ENCODE measurements at places on chromosomes 4 and X.
A peak's percentile ranks its signal among the peaks of the same experiment; 100 is the strongest.

DNA sequence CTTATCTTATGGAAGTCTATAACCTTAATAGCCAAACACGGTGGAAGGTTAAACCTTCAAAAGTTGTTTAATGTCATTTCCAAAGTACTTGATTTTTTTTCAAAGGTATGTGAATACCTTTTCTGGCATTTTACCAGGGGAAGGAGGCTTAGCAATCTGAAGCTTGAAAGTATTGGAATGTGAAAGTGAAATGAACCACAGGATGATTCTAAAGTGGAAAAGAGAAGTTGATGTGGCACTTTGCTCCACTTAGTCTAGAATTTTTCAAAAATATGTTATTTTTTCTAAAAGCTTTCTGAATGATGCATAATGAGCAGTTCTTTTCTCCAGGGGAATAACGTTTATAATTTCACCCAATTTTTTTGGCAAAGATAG is 19.2 kb downstream of the PI4K2B start:
- no peak for DNase-seq

DNA sequence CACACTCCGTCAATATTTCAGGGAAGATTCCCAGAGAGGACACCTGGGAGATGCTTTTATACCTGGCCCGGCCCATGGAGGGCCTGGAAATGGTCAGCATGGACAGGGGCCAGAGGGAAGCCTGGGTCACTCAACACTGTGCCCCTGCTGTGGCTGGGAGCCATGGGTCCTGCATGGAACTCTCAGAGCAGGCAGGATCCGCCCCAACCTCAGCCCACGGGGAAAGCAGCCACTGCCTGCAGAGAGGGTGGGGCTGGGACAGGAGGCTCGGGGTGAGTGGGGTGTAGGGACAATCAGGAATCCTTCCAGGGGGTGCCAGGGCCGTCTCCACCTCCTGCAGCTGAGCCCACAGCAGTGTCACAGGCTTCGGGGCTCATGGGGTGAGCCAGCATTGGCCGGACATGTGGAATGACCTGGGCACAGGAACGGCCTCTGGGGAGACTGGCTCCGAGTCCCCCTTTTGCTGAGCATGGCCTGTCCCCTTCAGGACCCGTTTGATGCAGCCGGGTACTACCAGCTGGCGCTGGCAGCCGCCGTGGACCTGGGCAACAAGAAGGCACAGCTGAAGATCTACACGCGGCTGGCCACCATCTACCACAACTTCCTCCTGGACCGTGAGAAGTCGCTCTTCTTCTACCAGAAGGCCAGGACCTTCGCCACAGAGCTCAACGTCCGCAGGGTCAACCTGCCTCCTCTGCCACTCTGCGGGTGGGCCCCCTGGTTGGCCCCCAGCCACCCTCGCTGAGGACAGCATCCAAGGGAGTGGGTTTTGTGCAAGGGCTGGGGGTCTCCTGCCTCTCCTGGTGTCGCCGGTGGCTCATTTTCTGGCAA is 29.1 kb upstream of the HTRA3 start:
- DNase-seq = no peak

- no peak for DNase-seq
Observed at GRCh38 chr4:87050596-87050995, 115.8 kb downstream of the AFF1 start.

DNA sequence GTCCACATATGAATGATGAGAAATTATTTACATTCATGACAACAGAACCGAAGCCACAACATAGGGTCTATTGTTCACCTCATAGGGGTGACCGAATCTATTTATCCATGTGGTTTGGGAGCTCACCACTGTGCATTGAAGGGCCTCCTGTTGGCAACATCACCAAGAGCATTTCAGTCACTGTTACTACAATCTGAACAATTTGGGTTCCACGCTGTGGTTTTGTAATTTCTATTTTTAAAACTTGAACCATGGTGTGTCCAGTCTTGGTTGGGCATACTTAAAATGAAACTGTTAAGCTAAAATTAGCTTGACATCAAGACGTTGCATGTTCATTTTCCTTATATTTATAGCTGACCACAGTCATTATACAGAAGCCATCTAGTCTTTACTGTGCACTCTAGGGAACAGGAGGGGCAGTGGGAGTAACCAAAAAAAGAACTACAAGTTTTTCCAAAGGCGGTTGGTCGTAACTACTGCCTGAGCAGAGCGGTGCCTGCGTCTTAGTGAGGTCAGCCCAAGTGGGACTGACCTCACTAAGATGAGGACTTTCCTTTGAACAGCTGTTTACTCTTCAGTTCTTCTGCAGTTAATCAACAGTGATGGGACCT is 192.1 kb downstream of the SPRY1 start:
- DNase-seq = peak; percentile 5

- DNase-seq = no peak
Observed at GRCh38 chr4:54359919-54360650, 131.0 kb downstream of the PDGFRA start.

DNA sequence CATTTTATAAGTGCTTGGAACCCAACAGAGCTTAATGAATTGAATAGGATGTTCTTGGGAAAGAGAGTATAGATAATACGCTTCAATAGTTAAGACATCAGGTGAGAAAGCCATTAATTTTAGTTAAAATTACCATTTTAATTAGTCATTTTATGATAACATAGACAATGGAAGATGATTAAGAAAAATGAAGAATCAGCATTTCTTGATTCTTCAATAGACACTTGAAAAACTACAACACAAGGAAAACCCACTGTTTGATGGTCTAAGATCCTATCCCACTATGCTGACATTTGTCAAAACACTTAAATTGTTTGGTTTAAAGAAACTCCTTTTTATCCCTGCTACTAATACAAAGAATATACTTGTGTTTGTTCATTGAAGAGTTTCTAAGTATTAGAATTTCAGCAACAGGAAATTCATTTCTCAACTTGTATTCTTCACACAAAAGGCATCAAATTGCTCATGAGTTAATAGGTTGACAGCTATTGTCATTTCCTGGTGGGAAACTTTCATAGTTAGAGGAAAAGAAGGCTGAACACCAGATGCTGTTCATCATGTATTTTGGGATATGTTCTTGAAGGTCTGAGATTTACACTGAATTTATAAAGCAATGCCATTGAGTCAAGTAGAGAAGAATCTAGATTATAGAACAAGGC is 9.6 kb upstream of the CXCL2 start:
- no peak for DNase-seq

DNA sequence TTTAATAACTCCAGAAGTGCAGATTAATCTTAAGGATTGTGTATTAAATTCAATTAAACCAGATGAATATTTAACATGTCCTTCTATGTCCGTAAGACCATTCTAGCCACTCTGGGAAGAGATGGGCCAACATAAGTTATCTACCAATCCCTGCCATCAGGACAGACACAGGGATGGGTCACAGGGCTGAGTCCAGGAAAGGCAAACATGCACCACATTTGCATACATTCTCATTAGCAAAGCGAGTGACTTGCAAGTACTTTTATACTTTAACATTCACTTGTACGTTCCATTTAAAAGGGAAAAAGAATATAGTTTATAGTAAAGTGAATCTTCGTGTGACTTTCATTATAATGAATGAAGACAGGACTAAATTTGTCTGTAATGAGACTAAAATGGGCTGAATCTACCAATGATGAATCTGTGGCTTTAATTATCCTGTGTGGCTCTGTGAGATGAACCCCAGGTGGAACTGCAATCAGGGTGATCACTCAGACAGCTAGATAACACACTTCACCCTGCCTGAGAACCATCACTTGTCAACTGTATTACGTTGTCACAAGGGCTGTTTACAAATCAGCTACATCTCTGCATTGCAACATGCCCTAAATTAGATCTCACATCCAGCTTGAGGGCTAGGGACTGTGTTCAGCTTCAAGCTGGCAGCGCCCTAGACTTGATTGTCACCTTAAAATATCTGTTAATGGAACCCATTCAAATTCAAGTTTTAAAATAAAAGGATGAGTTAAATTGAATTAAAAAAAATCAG is 77.2 kb downstream of the SH3KBP1 start:
- DNase-seq = no peak

DNA sequence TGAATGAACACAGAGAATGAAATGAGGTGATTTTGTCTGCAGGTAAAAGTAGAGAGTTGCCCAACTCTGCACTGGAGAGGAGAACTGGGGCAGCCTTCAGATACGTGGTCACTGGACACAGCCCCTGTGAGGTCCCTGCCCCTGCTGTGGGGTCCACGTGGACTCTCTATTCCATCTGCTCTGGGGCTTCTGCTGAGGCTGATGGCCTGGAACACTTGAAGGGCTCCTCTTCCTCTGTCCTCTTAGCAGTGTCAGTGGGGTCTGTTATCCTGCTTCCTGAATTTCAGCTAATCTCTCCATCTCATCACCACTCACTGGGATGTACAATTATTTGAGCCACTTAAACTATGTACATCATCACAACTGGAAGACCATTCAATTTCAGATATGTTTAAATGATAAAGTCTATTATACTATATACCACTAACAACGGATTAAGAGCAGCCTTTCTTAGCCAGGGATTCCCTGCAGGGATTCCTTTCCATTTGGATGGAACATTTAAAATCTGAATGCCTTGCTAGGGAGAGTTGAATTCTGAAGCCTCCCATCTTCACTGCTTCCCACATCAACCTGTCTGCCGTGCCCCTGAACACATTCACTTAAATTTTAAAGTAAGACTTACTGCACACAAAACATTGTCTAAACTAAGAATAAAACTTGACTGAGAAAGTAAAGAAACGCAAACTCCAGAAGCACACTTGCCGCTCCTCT is 74.0 kb downstream of the CC2D2A start:
- DNase-seq = no peak

GRCh38 chr4:104890598-104891275 is 255.9 kb upstream of the TET2 start:
- DNase-seq = no peak

DNA sequence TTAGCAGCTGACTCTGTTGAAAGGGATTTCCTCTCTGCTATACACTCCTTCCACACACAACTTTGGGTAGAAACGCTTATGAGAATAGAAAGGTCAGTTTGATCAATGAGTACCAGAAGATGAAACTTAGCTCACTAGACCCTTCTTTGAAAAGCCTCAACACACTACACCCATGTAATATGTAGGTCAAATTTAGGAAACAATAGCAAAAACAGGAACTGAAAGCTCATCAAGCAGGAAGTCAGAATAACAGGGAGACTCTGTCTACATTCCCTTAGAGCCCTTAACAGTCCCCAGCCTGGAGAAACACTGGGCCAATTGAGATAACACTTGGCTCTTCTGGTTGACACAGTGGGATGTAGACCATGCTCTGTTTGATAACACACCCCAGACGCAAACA is 30.7 kb downstream of the SRPX2 start:
- no peak for DNase-seq

GRCh38 chrX:41711021-41711667 is 12.8 kb upstream of the GPR82 start:
- no peak for DNase-seq

DNA sequence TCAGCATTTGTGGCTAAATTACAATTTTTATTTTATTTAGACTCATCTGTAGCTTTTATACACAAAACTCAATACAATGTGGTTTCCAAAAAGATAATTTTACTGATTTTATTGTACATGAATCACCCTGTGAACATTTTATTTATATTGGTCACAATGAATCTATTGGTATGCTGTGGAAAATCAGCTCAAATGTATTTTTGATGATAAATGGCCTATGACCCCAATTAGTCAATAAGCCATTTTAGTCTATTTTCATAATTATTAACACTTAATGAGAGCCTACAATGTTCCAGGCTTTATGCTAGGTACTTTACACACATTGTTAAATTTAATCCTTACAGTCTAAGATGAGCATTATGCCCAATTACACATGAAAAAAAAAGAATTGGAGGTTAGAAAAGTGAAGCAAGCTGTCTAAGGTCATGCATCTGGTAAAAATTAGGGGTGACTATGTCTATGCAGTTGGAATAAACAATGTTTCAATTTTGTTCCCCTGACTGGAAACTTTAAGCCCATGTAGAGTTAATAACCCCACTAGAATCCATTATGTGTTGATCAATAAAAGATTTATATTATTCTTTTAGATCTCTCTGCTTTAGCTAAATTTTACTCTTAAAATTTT is 344.7 kb downstream of the PABPC4L start:
- no peak for DNase-seq

GRCh38 chr4:10158333-10158942 is 41.8 kb upstream of the WDR1 start:
- no peak for DNase-seq

DNA sequence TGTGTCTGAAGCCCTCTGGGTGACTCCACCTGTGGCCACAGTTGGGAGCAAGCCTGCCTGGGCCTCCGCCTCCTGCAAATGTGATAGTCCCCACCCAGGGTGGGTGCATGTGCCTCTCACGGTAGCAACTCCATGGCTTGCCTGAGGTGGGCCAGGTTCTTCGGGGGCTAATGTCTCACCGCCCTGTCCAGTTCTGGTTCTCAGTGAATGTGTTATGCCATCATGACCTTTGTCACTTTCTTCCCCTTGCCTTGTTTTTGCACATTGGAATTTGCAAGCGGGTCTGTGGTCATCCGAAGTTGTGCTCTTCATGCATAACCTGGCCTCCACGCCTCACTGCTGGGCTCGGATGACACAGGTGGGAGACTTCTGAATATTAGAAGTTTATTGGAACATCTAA is 39.7 kb downstream of the SHROOM2 start:
- no peak for DNase-seq

- DNase-seq = no peak
Observed at GRCh38 chrX:68112321-68112720, 321.0 kb downstream of the OPHN1 start.

DNA sequence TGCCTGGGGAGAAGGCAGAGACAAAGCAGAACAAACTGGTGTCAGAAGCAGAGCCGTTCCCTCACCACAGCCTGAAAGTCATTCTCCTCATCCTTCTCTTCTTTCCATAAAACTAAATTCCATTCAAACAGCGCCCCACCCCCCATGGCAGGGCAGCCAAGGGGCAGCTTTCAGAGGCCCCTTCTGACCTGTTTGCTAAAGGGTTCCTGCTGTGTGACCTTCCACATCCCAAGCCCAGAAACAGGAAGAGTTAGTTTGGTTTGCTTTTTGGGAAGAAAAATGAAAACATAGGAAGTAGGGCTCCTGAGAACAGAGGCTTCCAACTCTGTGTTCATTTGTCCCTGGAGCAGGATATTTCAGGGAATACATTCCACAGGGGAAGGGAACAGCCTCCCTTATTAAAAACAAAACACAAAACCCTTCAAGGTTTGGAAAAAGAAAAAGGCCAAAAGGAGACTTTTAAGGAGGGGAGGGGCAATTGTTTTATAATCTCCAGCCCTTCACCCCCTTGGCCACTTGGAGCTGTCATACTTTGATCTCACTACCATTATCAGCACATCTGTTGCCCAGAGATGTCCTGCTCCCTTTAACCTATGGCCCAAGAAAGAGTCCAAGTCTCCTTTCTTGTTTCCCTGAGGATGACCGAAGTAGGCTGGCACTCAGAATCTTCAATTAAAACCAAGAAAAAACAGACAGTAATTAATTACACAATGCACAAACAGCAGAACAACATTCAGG is 25.3 kb downstream of the STARD8 start:
- DNase-seq = no peak
